ENCODE measurements at places on chromosomes 2 and 18.

- no peak for DNase-seq
These were observed at the start of gene UCN for GRCh38 chr2:27308359-27308881. Gene UCN, minus strand, starts transcription at chr2:27308445. Its CDS starts 550 bp downstream, at chr2:27307895.

DNA sequence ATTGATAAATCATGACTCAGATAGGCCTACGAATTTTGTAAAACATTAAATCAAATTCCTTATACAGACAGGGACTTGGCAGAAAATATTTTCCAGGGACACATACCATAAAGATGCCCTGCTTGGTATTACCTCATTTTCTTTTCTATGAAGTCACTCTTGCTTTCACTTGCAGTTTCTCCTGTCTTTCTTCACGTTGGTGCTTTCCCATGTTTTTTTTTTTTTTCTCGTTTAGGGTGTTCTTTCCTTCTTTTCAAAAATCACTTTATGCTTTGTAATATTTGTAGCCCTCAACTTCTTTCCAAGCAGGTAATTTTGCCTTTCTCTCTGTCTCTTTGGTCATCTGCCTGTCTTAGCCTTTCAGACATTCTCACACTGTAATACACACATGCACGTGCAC is 40.7 kb downstream of the CDC42EP3 start:
- DNase-seq, result no peak

DNA sequence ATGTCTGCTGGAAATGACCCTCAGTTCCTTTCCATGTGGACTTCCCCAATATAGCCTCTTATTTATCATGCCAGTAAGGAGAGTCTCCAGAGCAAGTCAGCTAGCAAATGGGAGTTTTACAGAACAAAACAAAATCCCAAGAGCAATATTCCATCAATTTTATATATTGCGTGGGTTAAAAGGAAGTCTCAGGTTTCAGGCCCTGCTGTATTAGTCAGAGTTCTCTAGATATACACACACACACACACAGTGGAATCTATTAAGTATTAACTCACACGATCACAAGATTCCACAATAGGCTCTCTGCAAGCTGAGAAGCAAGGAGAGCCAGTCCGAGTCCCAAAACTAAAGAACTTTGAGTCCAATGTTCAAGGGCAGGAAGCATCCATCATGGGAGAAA is 102.8 kb upstream of the MAP2 start:
- no peak for DNase-seq

GRCh38 chr2:154974041-154974440 is 275.5 kb downstream of the KCNJ3 start:
- no peak for DNase-seq

- DNase-seq, result no peak
These were observed 33.3 kb upstream of the TMEM87B start for GRCh38 chr2:112021781-112022231.

Measured in GM13977 (cell line).